ENCODE measurements at places on chromosomes 16 and 17.

DNA sequence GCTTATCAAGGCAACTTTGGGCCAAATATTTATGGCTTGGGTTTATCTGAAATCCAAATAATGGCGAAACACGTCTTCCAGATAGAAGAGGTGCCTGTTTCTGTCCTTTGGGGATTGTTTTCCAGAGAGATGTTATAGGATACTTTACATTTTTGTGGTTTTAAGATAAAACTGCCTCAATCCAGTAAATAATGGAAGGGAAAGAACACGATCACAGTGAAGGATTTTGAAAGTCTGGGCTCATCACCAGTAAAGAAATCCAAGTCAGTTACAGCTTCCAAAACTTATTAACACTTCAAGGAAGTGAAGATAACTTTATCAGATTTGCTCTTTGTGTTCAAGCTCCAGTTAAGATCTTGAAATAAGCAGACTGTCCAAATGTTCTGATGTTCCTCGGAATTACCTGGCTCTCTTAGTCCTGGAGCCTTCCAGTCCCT lies 30.1 kb downstream of the DNAH2 start:
- peak; percentile 96 for DNase-seq

DNA sequence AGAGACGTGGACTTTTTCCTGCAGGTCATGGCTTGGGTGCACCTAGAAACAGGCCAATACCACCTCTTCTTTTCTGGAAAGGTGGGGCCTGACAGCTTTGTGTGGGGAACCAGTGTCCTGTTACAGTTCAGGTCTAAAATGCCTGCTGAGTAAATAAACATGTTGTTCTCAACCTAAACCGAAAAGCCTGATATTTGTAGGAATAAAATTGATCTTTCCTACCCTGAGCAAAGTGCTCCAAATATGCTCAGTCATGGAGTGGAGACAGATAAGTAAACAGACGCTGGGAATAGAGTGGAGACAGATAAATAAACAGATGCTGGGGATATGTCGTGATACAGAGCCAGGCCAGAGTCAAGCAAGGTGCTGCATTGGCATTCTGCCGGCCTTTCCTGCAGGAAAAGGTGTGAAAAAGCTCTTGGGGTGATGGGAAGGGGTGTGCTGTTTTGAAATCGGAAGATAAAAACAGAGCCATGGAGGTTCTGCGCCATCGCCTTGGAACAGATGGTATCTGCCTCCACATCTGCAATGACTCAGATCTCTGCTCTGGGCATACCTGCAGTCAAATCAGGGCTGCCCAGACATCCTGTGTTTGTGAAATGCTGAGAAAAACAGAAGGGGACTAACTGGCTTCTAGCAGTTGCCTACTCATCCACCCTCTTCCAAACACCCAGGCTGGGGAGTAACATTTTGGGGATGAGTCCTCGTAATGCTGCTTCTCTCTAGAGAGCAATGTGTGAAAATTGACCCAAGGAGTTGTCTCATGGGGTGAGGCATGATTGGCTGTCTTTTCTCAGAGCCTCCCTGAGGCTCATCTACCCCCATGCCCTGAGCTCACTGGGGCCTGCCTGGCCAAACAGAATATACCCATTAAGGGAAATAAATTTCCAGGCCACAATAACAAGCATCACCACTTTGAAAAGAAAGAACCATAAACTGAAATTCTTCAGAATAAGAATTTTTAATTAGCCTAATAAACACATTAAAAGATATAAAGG lies 16.8 kb upstream of the TRPV2 start:
- DNase-seq = peak; percentile 77

DNA sequence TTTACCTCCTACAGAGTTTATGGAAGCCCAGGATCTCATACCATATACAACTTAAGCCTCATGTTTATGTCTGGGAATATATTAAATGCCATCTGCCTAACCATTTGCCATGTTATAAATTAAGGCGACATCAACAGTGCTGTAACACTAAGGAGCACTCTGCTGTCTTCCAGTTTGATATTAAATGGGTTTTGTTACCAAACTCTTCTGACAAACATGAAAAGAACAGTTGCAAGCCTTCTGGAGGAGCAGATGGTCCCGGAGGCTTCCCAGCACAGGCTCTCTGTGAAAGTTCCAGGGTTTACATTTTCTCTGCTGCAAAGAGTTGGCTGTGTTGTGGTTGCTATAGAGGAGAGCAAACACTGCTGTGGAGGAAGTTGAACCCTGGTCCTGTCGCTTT lies 545.3 kb upstream of the SALL1 start:
- no peak for DNase-seq

DNA sequence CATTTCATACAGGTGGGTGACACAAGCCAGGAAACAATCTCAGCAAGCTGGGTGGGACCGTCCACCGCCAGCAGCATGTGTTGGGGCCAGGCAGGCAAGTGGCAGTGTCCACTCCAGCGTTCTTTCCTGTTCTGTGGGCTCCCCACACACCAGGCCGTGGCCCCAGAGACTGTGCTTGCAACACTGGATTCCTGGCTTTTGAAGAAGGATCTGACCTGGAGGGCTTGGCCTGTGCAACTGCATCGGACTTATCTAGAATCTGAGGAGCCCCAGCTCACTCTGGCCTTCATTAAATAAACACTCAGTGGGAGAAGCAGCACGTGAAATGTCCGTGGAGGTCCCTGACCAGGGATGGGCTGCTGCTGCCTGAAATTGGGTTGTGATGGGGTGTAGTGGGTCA lies 3.2 kb downstream of the KSR1 start:
- peak; percentile 75 for DNase-seq

DNA sequence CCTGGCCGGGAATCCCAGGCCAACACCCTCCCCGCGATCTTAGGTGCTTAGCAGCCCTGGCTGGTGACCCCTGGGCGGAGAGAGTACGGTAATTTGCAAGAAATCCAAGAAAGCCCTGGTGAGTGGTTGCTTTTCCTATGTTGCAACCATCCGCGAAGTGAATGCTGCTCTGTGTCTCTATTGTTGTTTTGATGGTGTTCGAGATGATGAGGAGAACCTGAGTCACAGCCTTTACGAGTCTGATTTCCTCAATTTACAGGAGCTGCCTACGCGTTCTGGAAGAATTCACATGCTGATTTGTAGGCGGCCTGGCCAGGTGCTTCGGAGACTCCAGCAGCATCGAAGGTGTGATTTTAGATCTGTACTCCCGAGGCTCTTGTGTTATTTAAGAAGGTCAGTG lies 63.3 kb downstream of the TMEM235 start:
- peak; percentile 93 for DNase-seq

- no peak for DNase-seq
These were observed 468.1 kb downstream of the SOX9 start for GRCh38 chr17:72588961-72589360.

GRCh38 chr17:40915721-40916256 lies 21.7 kb downstream of the KRT23 start:
- peak; percentile 55 for DNase-seq

GRCh38 chr16:88649195-88649923 lies 1.5 kb downstream of the CYBA start:
- no peak for DNase-seq

GRCh38 chr16:75288181-75288580 lies 36.8 kb upstream of the BCAR1 start:
- DNase-seq = no peak

DNA sequence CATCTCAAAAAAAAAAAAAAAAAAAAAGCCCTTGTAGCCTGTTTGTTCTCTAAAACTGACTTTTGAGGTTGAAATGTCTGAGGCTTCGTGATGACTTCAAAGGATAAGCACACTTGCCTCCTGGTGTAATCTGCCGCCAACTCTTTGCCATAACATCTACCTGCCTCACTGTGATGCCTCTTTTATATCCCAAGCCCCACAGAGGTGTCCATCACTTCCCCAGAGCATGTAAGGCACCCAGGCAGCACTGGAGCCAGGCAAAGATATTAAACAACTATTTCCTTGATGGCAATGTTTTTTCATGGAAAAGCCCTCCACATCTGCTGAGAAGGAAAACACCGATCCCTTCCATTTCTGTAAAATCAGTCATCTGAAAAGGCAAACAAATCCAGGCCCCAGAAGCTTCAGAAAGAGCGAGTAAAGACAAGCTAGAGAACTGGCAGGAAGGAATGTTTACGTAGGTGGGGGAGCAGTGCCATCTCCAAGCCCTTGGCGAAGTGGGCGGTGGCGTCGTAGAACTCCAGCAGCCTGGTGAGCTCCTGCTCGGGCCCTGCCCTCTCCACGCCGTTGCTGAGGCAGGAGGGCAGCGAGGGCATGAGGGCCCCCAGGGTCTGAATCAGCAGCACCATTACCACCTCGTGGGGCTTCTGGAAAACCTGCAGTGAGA lies 28.6 kb downstream of the COG7 start:
- peak; percentile 28 for DNase-seq

GRCh38 chr16:51125992-51126391 lies 25.1 kb downstream of the SALL1 start:
- DNase-seq = no peak

DNA sequence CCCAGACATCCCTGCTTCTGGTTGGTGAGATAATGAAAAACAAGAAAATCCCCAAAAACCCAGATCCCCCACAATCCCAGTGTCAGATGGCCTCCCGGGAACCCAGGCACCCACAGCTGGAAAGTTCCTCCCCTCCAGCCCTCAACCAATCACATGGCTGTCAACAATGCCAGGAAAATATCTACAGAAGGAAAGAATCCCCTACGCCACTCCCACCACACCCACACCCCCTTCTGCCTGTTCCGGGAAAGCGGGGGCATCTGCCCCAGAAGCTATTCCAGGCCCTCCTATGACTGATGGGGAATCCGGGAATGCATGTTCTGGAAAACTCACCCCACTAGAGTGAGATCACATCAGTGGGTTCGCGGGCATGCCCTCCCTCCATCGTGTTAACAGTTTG lies 1.8 kb downstream of the TMEM95 start:
- peak; percentile 26 for DNase-seq

GRCh38 chr16:52462816-52463215 lies 84.1 kb downstream of the TOX3 start:
- DNase-seq = no peak

GRCh38 chr17:57595947-57596695 lies 149.0 kb downstream of the CCDC182 start:
- DNase-seq = no peak

DNA sequence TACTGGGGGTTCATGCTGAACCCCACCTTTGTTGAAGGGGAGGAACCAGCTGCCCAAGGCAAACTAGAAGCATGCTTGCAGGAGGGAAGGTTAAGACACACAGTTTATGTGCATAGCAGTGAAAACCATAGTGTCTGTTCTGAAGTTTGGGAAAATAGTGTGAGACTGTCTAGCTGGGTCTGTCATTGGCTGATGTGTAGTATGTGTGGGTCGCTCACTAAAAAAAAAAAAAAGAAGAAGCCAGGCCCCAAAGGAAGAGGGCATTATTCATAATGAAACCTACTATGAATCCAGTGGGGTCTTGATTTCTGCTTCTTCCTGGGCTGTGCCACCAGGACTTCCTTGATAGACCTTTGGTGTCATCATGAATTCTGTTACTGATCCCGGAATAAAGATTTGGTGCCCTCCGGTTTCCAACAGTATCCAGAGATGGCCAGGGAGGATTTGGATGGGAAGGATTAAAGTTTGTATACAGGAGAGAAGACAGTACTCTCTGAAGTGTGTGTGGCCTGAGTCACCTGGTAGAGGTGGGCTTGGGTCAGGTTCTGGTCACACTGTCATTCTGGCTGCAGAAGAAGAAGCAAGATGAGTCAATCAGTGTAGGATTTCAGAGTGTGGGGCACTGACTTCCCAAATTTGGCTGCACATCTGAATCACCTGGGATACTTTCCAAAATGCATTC lies 220.3 kb downstream of the PRKCA start:
- no peak for DNase-seq

DNA sequence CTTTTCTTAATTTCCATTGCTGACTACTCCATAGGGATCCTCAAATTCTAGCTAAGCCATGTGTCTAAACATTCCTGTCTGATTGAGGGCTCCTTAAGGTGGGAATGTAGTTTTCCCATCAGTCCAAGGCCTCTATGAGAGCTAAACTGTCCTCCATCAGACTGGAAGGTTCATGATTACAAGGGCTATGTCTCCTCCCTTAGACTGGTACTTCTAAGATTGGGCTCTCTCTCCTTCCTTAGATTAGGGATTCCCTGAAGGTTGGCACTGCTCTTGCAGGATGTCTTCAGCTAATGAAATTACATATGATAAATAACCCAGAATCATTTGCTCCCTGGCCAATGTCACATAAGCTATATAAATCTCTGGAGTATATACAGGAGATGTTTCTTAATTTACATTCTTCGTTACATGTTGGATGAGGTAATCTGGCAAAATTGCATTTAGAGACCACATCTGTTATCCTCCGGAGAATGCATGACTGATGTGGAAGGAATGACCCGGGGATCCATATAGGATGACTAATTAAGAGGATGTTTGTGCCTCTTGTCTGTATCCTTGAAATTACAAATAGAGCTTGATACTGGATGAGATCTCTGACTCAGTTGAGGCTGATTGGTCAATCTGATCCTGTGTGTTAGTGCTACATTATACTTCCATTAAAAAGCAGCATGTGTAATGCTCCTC lies 14.2 kb downstream of the B4GALNT2 start:
- peak; percentile 99 for DNase-seq
